Spinal cord (tissue), 10 donors: ENCODE measurements at places on chromosomes 16 and 17.
A peak's percentile ranks its signal among the peaks of the same experiment; 100 is the strongest.

GRCh38 chr16:85750827-85751697 lies at the start of gene C16orf74:
Gene C16orf74 (minus strand): TSS chr16:85751096. CDS start chr16:85735217, 15,879 bp downstream.
- no peak within 1 kb of the TSS for H3K27ac ChIP-seq
- DNase-seq = no peak
- H3K4me3 ChIP-seq = peak within 1 kb of the TSS; percentile 38
- no peaks in the 10 kb centered on the region for H3K36me3 ChIP-seq
- H3K4me1 ChIP-seq = peaks cover 50% of the 10 kb centered on the region

DNA sequence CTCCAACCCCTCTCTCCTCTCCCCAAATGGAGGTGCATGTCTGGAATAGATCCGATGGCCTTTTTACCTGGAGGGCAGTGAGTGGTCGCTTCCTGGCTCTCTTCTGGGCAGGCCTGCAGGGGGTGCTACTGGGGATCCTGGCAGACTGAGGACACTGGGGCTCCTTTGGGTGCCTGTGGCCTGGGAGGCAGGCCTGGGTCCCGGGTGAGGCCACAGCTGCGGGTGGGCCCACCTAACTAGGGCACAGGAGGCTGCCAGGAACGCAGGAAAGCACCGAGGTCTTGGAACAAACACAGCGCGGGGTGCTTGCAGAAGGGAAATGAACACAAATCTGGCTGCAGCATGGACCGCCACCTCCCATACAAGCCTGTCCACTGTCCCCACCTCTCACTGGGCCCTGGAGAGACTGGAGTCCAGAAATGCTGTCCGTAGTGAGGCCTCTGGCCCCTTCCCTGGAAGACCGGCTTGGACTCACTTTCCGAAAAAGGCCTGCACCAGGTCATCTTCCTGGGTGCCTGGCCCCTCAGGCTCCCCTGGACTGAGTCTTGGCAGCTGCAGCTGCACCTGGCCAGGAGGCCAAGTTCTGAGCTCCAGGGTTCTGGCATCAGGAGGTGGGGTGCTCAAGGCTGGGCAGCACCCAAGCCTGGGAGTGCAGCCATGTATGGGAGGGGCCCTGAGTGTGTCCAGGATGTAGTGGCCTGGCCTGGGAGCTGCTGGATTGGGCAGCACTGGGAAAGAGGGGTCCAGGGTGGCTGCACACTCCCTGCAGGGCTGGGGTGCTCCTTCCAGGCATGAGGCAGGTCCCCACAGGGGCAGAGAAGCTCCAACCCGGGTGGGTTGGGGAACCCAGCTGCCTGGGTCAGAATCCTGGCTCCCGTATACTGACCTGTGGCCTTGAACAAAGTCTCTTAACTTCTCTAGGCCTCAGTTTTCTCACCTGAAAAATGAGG lies 195.1 kb downstream of the IRF8 start:
- H3K27ac ChIP-seq = no peak overlapping the region
- no peaks in the 10 kb centered on the region for H3K27me3 ChIP-seq
- no peak overlapping the region for H3K4me3 ChIP-seq
- H3K36me3 ChIP-seq = no peaks in the 10 kb centered on the region
- H3K4me1 ChIP-seq = peaks cover 3% of the 10 kb centered on the region

- H3K4me1 ChIP-seq = no peaks in the 10 kb centered on the region
- no peak overlapping the region for H3K27ac ChIP-seq
- no peak for DNase-seq
- no peaks in the 10 kb centered on the region for H3K36me3 ChIP-seq
- H3K4me3 ChIP-seq = no peak overlapping the region
- no peaks in the 10 kb centered on the region for H3K27me3 ChIP-seq
Measured at GRCh38 chr16:20002936-20003335, 70.8 kb downstream of the GPR139 start.

- no peaks in the 10 kb centered on the region for H3K27me3 ChIP-seq
- peaks cover 75% of the 10 kb centered on the region for H3K4me1 ChIP-seq
- H3K4me3 ChIP-seq = no peak overlapping the region
- H3K36me3 ChIP-seq = peaks cover 42% of the 10 kb centered on the region
- no peak for DNase-seq
Measured at GRCh38 chr17:74239172-74239571, 25.8 kb downstream of the TTYH2 start.

GRCh38 chr17:27379888-27380533 lies 76.2 kb upstream of the KSR1 start:
- peaks cover 39% of the 10 kb centered on the region for H3K4me1 ChIP-seq
- no peaks in the 10 kb centered on the region for H3K27me3 ChIP-seq
- H3K27ac ChIP-seq = peak overlapping the region; percentile 63
- no peaks in the 10 kb centered on the region for H3K36me3 ChIP-seq

DNA sequence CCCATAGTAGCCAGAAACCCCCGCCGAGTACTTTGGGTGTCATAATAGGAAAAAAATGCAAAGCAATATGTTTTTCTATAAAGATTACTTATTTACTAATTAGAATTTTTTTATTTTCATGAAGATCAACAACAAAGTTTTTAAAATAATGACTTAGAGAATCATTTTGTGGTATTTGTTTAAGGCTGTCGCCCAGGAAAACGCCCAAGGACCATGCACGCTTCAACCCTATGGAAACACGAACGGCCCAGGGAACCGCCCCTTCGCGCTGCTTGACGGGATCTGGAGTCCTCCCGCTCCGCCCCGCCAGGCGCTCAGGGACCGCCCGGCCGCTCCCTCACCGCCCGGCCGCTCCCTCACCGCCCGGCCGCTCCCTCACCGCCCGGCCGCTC lies 408 bp upstream of the KPNA2 start:
- no peaks in the 10 kb centered on the region for H3K4me1 ChIP-seq
- peak overlapping the region; percentile 26 for H3K4me3 ChIP-seq
- H3K27ac ChIP-seq = no peak overlapping the region

GRCh38 chr16:88649924-88650748 lies 717 bp downstream of the CYBA start:
- DNase-seq = no peak
- no peaks in the 10 kb centered on the region for H3K27me3 ChIP-seq
- no peak overlapping the region for H3K27ac ChIP-seq
- H3K4me3 ChIP-seq = peak overlapping the region; percentile 58

GRCh38 chr16:87831421-87832136 lies 37.7 kb downstream of the SLC7A5 start:
- no peaks in the 10 kb centered on the region for H3K27me3 ChIP-seq
- no peaks in the 10 kb centered on the region for H3K4me1 ChIP-seq
- H3K27ac ChIP-seq = no peak overlapping the region

GRCh38 chr17:41338961-41339485 lies 11.6 kb downstream of the KRT33A start:
- no peak overlapping the region for H3K27ac ChIP-seq
- DNase-seq = no peak
- H3K27me3 ChIP-seq = no peaks in the 10 kb centered on the region
- no peak overlapping the region for H3K4me3 ChIP-seq

DNA sequence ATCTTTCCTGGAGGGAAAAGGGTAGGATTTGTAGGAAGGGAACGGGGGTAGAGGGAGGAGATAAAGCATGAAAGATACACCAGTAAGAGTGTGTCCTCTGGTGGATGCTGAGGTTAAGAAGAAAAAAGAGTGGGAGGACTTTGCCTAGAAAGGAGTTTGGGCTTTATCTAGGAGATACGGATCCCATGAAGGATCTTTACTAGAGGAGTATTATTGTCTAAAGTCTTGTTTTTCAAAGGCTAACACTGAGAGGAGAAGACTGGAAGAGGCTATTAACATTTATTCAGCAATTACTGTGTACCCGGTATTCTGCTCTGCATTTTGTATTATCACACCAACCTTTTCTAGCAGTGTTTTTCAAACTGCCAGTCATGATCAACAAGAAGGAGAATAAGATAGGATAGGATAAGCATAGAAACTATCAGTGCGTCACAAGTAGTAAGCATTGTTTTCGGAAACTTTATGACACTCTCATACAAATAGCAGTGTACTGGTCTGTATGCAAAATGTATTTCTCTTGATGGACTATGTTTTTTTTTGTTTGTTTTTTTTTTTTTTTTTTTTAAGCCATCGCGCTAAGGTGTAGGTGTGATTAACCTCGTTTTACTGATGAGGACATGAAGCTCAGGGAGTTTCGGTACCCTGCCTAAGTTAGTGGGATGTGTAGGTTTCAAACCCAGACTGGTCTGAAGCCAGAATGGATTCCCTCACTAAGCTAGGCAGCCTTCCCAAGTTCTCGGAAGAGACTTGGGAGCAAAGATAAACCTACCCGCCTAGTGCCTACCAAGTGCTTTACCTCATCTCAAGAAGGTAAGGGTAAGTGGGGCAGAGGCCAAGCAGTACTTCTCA lies 1.3 kb upstream of the SP2 start:
- no peaks in the 10 kb centered on the region for H3K27me3 ChIP-seq
- H3K36me3 ChIP-seq = peaks cover 2% of the 10 kb centered on the region
- no peak for DNase-seq

- no peaks in the 10 kb centered on the region for H3K27me3 ChIP-seq
- H3K4me3 ChIP-seq = no peak overlapping the region
- no peak for DNase-seq
- peaks cover 24% of the 10 kb centered on the region for H3K36me3 ChIP-seq
Measured at GRCh38 chr16:67489401-67490083, 6.2 kb upstream of the AGRP start.

GRCh38 chr16:79864032-79864780 lies 263.7 kb upstream of the MAF start:
- no peak for DNase-seq
- no peaks in the 10 kb centered on the region for H3K4me1 ChIP-seq
- H3K27me3 ChIP-seq = peaks cover 2% of the 10 kb centered on the region
- H3K36me3 ChIP-seq = no peaks in the 10 kb centered on the region
- H3K27ac ChIP-seq = no peak overlapping the region

DNA sequence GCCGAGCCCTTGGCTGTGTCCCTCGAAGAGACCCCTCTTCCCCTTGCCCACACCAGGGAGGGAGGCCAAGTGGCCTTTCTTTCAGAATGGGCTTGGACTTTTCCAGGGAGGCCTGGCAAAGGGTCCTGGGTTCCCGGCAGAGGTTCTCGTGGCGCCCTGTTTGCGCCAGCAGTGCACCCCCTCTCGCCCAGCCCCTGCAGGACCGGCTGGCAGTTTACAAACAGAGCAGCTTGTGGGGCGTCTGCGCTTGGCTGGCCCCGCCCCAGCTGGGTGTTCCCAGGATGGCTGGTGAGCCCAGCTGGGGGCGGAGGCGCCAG lies 137.8 kb upstream of the CIBAR2 start:
- peak overlapping the region; percentile 3 for H3K27ac ChIP-seq
- peaks cover 72% of the 10 kb centered on the region for H3K4me1 ChIP-seq
- H3K4me3 ChIP-seq = no peak overlapping the region

GRCh38 chr17:2188971-2189630 lies 114.5 kb downstream of the SMG6 start:
- H3K4me1 ChIP-seq = peaks cover 7% of the 10 kb centered on the region
- peaks cover 18% of the 10 kb centered on the region for H3K36me3 ChIP-seq
- no peak overlapping the region for H3K27ac ChIP-seq

DNA sequence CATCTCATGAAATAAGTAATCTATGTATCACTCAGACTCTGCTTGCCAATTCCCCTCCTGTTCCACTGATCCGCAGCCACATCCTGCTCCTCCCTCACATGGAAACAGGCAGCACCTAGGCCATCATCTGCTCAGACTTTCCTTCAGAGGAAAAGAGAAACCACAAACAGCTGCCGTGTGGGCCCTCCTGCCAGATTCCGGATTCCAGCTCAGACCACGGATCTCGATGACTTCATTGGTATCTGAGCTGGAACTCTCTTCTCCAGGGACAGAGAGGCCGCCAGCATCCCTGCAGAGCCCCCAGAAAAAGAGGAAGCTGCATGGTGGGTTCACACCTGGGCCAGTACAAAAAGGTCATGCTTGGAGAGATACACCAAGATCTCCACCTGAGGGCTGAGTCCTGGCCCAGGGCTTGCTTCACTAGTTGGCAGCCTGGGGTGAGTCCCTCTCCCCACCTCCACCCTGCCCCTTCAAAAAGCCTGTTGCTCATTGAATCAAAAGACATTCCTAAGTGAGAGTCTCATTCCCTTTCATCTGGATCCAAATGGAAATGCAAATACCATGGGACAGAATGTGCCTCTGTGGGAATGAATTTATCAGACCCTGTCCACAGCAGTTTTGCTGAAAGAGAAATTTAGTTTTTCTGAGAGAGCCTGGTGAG lies 47.2 kb downstream of the HOXB1 start:
- H3K4me3 ChIP-seq = no peak overlapping the region
- DNase-seq = no peak
- no peaks in the 10 kb centered on the region for H3K36me3 ChIP-seq
- no peaks in the 10 kb centered on the region for H3K27me3 ChIP-seq

DNA sequence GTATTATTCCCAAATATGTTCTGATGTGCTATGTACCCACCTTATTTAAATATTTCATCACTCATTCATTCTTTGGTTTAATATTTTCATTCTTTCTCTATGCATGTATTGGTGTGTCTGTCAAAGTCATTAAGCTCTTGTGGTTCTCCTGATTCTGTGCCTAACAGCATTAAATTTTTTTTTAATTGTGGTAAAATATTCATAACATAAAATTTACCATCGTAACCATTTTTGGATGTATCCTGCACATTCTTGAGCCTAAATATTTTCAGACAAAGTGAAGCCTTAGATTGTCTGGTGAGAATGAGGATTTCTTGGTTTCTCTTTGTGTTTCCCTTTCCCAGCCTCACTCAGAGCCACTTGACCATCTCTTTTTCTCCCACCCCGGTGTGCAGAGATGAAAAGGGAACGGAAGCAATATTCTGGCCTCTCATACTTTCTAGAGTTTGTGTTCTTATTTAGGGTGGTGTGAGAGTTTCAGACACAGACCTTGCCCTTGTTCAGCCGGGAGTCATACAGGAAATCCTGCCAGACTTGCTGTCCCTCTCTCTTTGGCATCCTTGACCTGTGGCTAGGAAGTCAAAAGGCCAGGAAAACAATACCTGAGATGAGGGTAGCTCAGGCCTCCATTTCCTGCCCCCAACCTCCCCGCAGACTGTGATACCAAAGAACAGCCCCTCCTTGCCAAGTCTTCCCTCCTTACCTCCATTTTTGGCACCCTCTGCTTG lies 4.9 kb downstream of the CCL5 start:
- H3K27me3 ChIP-seq = no peaks in the 10 kb centered on the region
- DNase-seq = no peak
- no peak overlapping the region for H3K27ac ChIP-seq
- no peak overlapping the region for H3K4me3 ChIP-seq
